ENCODE measurements at places on chromosomes 11 and 22. TPM values are rescaled to one million over a fixed set of nuclear protein-coding genes. Genes with fewer than 3 reads are reported as not detected.

The ASPHD2 gene
- 21.2 TPM for total RNA-seq

The TTC17 gene
- 58.4 TPM for total RNA-seq

The LINC01488 gene
- total RNA-seq = not detected

The ROBO4 gene
- total RNA-seq = 10.6 TPM

The ANKK1 gene
- 0.38 TPM for total RNA-seq
